ENCODE measurements at places on chromosomes 5 and 9.

DNA sequence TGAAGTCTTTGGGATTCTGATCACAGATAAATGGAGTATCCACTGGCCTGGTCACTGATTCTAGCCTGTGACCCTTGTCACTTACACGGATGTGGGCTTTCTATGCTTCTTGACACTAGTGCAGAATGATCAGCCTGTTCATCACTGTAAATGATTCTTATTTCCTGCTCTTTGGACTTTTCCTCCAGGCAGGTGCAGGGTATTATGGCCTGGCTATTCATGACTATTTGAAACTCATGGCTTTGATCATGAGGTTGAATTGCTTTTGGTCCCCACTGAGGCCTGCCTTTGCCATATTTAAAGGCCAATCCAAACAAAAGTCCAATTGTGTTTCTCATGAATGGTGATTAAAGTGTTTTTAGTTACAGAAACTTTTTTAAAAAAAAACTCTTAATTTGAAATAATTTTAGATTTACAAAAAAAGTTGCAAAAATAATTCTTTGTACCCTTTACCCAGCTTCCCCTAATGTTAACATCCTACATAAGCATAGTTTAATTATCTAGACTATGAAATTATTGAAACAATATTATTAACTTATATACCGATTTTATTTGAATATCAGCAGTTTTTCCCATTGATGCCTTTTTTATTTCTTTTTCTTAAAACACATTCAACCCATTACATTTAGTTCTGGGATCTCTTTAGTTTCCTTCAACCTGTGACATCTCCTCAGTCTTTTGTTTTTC, 68.1 kb downstream of the GALNT10 start:
- no peak for DNase-seq

- DNase-seq, result no peak
Observed at GRCh38 chr5:133155326-133155969, 103.6 kb downstream of the HSPA4 start.

- no peak for DNase-seq
Observed at GRCh38 chr9:15372455-15372854, 50.2 kb upstream of the SNAPC3 start.

DNA sequence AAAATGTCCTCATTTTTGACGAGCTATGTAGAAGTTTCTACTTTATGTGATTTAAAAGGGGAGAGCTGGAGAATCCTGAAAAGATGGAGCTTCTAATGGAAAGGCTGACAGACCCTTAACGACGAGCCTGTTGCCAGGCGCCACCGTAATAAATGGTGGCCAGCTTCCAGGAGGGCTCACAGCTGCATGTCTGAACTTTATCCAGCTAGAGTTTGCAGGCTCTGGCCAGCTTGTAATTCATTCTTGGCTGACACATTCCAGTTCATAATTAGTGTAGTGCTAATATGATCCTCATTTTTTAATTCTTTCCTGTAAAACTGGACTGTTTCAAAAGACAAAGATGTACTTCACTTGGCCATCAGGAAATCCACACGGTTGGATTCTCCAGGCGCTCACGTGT, 246.7 kb downstream of the GAS1 start:
- no peak for DNase-seq

- DNase-seq, result no peak
Observed at GRCh38 chr9:35905912-35906679, at the start of gene HRCT1. TSS of gene HRCT1 (plus strand) at chr9:35906202. CDS start at chr9:35906288, 86 bp downstream.

- DNase-seq, result no peak
Observed at GRCh38 chr9:98550206-98550820, 158.4 kb downstream of the GABBR2 start.

DNA sequence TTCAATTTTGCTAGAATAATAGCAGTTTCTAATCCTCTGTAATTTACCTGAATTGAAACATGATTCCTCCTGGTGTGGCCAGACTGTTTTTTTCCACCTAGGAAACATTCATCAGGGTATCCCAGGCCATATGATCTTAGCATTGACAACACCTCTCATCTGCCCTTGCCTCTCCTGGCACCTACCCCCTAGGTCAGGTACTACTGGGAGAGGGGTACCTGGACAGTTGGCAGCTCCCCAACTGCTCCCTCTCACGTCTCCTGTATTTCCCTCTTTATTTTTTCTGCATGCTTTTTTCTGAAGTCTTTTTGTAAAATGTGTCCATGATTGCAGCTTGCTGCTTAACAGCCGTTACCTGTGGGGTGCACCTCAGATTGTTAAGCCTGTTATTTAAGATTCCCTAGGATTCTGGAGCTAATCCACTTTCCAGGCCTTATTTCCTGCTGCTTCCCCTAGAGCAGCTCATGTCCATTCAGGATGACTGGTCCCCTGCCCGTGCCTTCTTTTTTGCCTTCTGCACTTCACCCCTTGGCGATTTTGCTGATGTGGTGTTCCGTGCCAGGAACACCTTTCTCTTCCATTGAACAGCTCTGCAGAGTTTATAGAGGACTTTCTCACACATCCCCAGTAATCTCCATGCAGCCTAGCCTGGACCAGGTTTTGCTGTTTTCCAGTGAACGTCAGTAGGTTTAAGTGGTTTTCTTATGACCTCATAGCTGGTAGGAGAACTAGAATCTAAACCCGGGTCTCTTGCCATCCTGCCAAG, 33.6 kb downstream of the SNX30 start:
- peak; percentile 42 for DNase-seq

GRCh38 chr5:133026664-133027153, 360 bp upstream of the ZCCHC10 start:
- peak; percentile 32 for DNase-seq

DNA sequence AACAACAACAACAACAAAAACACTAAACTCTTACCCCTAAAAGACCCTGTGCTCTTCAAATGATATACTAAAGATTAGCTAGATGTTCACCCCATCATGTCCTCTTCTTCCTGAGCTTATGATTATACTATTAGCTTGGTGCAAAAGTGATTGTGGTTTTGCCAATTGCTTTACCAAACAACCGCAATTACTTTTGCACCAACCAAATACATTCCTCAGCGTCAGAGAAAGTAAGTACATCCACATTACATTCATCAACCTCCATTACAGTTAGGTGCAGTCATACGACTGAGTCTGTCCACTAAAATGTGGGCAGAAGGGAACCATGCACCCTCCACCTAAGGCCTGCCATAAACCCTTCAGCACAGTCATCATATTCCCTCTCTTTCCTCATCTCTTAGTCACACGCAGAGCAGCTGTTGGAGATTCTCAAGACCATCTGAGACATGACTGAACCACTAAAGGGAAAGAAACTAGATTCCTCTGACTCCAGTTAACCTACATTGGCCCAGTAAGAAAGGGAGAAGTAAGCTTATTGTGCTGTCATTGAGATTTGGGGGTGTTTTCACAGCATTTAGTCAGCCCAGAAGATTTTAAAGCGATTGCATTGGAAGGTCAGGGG, 181.6 kb upstream of the TLE4 start:
- no peak for DNase-seq

DNA sequence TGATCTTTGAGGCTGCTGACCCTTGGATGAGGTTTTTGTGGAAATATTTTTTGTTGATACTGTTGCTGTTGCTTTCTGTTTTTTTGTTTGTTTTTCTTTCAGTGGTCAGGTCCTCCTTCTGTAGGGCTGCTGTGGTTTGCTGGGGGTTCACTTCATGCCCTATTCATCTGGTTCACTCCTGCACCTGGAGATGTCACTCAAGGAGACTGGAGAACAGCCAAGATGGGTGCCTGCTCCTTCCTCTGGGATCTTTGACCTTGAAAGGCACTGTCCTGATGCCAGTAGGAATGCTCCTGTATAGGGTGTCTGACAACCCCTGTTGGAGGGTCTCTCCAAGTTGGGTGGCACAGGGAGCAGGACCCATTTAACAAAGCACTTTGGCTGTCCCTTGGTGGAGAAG, 67.0 kb upstream of the ACTBL2 start:
- no peak for DNase-seq

- DNase-seq, result no peak
Observed at GRCh38 chr5:14168144-14168792, 25.1 kb downstream of the TRIO start.
